ENCODE measurements at places on chromosomes 12 and 14. TPM values are rescaled to one million over a fixed set of nuclear protein-coding genes. Genes with fewer than 3 reads are reported as not detected.

Gene KIF5A
- total RNA-seq: 0.04 TPM

Gene PPM1H
- 3.3 TPM for total RNA-seq

Gene KRT71
- total RNA-seq: not detected

Gene FAIM2
- not detected for total RNA-seq

Gene MYO1H
- not detected for total RNA-seq

Gene PELI2
- 2.9 TPM for total RNA-seq

DNA sequence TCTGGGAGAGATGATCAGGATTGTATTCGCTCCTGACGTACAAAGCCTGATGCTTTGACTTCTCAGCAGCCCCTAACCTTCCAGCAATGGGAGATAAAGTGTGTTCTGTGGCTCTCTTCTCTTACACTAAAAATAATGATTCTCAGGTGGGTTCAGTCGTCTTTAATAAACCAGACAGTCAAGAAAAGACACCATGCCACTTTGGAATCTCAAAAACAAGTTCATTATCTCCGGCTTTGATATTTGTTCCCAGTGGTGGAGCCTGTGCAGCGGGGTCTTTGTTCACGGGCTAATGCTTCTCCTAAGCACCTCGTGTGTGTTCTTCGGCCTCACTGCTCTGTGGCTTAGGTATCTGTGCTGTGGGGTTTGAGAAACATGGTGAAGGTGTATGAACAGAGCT is 1.6 kb downstream of the ACVR1B start:
- peak overlapping the region; percentile 97 for H3K27ac ChIP-seq
- peak overlapping the region; percentile 99 for H3K4me3 ChIP-seq
- H3K27me3 ChIP-seq: no peaks in the 10 kb centered on the region

DNA sequence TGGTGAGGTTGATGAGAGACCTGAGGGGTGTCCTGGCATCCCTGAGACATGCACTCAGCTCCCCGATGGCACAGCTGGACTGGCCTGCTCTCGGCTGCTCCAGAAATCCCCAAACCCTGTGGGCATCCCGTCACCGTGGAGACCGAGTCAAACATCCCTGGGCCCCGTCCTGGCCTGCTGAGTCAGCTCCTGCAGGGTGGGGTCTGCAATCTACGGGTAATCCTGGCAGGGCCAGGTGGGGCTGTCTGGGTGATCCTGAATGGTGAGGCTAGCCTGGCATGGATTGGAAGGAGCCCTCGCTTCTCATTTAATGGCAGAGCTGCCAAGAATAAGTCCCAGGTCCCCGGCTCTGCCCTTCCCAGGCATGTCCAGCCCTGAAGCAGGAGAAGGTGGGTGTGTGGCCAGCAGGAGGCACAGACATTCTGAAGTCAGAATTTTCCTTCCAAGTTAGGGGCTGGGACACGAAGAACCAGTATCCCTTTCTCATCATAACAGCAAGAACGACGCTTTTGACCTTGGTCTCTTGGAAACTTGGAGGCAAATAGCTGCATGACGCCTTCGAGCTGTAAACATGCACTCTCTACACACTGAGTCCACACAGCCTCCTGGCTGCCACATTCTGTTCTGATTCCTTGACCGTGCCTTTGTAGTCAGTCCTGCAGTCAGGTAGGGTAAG is 17.7 kb upstream of the SERPINA4 start:
- H3K36me3 ChIP-seq: no peaks in the 10 kb centered on the region
- no peak overlapping the region for H3K27ac ChIP-seq
- DNase-seq: no peak
- no peak overlapping the region for H3K4me3 ChIP-seq

DNA sequence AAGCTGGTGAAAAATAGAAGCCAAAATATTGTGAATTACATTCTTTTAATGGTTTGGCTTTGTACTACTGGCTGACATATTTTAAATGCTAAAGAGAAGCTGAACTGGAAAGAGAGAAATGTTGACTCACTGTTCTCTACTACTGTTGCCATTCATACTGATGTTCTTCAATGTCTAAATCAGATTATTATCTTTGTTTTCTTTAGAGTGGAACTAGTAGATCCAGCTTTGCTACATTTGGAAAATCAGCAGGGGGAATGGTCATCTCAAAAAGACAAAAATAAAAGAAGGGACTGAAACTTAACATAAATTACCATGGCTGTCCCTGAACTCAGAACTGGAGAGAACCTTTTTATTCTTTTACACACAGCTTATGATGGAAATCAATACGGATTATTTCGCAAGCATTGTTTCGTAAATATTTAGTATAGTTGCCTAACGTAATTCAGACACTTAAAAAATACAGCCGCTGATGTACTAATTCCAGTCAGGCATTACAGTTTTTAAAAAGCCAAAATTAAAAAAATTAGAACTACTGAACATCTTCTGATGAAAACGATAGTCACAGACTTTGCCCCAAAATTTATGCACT is 76.3 kb upstream of the OTX2 start:
- no peak for DNase-seq
- no peaks in the 10 kb centered on the region for H3K4me1 ChIP-seq
- H3K4me3 ChIP-seq: no peak overlapping the region
- no peaks in the 10 kb centered on the region for H3K27me3 ChIP-seq
- no peaks in the 10 kb centered on the region for H3K36me3 ChIP-seq
- H3K27ac ChIP-seq: no peak overlapping the region

- H3K36me3 ChIP-seq: no peaks in the 10 kb centered on the region
- no peaks in the 10 kb centered on the region for H3K27me3 ChIP-seq
- H3K27ac ChIP-seq: no peak overlapping the region
- no peaks in the 10 kb centered on the region for H3K4me1 ChIP-seq
These were observed 16.7 kb upstream of the TTC9 start for GRCh38 chr14:70624972-70625371.

DNA sequence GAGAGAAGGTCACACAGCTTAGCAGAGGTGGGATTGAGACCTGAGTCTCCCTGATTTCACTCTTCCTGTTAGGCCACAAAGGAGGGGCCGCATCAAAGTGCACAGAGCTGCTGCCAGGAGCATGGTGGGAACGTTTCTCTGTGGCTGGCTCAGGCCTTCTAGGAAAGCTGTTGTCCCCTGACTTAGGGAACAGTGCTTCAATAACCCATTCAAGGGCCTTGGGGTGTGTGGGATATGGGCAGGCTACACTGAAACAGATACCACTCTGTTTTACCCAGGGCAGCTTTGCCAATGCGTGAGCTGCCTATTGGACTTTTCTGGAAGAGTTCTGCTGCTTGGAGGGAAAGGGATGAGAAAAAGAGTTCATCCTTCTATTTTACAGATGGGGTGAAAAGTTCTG is 110.0 kb downstream of the ADCK1 start:
- H3K27ac ChIP-seq: no peak overlapping the region
- H3K4me3 ChIP-seq: no peak overlapping the region

DNA sequence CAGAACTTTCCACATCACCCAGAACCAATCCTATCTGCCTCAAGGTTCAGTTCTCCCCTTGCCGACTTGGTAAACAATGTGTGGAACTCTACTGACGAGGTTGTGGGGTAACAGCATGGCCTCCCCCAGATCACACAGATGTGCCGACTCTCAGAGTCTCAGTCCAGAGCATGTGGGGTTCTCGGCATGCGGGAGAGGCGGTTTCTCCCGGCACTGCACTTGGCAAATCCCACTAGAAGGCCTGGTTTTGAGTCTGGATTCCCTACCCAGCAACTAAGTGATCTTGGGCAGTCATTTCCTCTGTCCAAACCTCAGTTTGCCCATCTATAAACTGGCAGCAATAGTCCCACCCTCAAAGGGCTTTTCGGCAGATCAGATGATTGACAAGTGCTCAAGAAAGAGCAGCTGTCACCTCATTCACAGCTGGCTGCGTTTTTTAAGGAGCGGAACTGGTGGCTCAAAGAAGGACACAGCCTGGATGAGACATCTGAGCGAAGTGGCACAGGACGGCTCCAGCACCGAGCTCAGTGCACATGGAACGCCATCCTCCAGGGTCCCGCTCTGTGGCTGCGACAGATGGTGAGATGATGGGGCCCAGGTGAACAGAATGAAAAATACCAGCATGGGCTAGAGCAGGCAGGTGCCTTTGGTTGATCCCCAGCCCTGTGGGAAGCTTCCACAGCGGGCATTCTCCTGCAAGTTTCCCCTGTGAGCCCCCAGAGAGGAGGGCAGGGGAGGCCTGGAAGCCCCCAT is 7.3 kb downstream of the TESC start:
- H3K27ac ChIP-seq: no peak overlapping the region
- H3K4me1 ChIP-seq: no peaks in the 10 kb centered on the region
- H3K4me3 ChIP-seq: no peak overlapping the region
- peaks cover 9% of the 10 kb centered on the region for H3K27me3 ChIP-seq

DNA sequence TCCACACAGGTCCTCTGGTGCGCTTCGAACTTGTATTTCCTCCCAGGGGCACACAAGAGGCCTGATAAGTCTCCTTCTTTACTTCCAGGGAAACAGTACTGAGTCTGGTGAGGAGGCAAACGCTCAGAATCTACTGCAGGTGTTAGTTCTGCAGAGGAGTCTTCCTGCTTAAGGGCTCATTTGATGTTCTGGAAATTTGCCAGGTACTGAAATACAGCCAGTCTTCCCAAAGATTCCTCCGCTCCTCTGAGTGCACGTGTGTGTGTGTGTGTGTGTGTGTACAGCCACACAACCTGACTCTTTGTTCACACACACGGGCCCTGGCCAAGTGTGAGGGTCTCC is 92.0 kb downstream of the FBXL14 start:
- DNase-seq: no peak
- H3K4me3 ChIP-seq: no peak overlapping the region
- H3K36me3 ChIP-seq: no peaks in the 10 kb centered on the region

GRCh38 chr12:24767016-24767415 is 181.9 kb downstream of the BCAT1 start:
- H3K27ac ChIP-seq: no peak overlapping the region
- no peak overlapping the region for H3K4me3 ChIP-seq
- H3K27me3 ChIP-seq: no peaks in the 10 kb centered on the region
- no peaks in the 10 kb centered on the region for H3K36me3 ChIP-seq
- no peak for DNase-seq
- no peaks in the 10 kb centered on the region for H3K4me1 ChIP-seq

GRCh38 chr12:57475271-57476161 is 4.2 kb downstream of the ARHGAP9 start:
- H3K4me3 ChIP-seq: peak overlapping the region; percentile 64
- H3K36me3 ChIP-seq: no peaks in the 10 kb centered on the region
- no peak overlapping the region for H3K27ac ChIP-seq
- peaks cover 13% of the 10 kb centered on the region for H3K4me1 ChIP-seq
- H3K27me3 ChIP-seq: peaks cover 18% of the 10 kb centered on the region
- DNase-seq: peak; percentile 41

GRCh38 chr12:92300777-92301176 is 155.1 kb upstream of the BTG1 start:
- H3K27ac ChIP-seq: no peak overlapping the region
- H3K4me3 ChIP-seq: no peak overlapping the region
- peaks cover 8% of the 10 kb centered on the region for H3K4me1 ChIP-seq
- no peak for DNase-seq

- H3K27me3 ChIP-seq: no peaks in the 10 kb centered on the region
- no peaks in the 10 kb centered on the region for H3K36me3 ChIP-seq
- no peak overlapping the region for H3K4me3 ChIP-seq
- H3K27ac ChIP-seq: peak overlapping the region; percentile 58
- no peak for DNase-seq
These were observed 95.1 kb downstream of the SCARB1 start for GRCh38 chr12:124768452-124769162.

DNA sequence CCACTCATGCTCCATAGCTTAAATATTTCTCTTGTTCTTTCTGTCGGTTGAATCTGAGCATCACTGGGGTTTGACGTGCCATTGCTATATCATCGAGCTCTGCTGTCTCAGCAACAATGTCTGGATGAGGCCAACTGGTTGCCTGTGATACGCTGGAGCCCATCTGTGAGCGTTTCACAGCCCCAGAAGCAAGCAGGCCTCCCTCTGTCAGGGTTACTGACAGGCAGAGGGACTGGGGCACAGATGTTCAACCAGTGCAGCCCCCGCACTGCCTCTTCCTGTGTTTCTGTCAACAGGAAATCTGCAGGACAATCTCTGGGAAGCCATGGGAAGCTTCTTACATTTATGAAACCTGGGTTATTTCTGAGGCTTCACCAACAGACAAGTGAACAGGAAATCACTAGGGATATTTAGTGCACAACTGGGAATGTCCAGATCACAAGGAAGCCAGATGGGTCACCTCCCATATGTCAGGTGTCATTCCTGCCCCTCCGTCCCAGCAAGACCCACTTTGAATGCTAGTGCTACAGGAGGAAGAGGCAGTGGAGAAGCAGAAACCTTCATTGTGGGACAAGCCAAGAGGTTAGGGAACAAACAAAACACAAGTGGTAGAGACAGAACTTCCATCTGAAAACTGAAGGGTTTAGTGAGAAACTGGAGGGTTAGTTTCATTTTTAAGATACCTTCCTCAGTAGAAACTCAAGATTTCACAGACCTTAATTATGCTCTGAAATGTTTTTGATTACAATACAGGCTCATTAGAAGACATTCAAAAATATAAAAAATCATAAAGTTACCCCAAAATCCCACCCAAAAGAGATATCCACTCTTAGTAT is 24.1 kb downstream of the DMAC2L start:
- H3K36me3 ChIP-seq: no peaks in the 10 kb centered on the region
- peak overlapping the region; percentile 66 for H3K27ac ChIP-seq
- peak; percentile 56 for DNase-seq
- no peak overlapping the region for H3K4me3 ChIP-seq
- no peaks in the 10 kb centered on the region for H3K27me3 ChIP-seq

GRCh38 chr12:3658327-3659163 is 94.4 kb downstream of the CRACR2A start:
- DNase-seq: no peak
- no peak overlapping the region for H3K27ac ChIP-seq
- H3K4me3 ChIP-seq: no peak overlapping the region

All from psoas muscle (tissue), 8 donors.